ENCODE measurements at places on chromosomes 6 and 20.

- DNase-seq: no peak
These were observed 24.0 kb downstream of the ADA start for GRCh38 chr20:44627364-44628010.

DNA sequence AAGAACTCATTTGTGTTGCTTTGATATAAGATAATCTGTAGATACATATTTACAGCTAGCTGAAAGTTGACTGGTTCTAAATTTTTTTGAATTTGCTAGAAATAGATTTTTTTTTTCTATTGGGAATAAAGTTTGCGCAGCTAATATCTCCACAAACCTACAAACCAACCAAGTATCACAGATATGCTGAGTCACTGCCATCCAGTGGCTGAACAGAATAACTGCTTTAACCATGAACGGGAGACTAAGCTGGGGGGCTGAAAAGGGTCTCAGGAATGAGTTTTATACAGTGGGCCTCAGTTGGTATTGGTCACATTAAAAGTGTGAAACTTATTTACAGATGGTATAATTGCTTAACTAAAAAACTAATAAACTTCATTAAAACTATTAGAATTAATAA is 326.7 kb upstream of the CNR1 start:
- DNase-seq: no peak

DNA sequence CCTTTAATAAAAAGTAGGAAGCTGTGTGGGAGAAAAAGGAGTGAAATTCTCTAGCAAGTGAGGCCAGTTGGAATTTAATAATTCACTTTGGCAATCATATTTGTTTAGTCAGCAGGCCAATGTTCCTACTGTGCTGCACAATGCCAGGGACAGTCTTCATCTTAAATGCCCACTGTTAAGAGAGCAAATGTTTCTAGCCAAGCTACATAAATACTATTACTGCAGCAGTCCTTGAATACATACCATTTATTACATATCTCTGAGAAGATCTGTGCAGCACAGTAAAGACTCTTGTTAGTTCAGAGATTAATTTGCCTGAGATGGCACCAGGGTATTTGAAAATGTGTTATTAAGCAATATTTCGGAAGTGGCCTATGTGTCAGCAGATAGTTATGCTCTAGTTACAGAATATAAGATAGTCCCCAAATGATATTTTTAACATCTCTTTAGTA is 105.4 kb downstream of the OGFRL1 start:
- no peak for DNase-seq

DNA sequence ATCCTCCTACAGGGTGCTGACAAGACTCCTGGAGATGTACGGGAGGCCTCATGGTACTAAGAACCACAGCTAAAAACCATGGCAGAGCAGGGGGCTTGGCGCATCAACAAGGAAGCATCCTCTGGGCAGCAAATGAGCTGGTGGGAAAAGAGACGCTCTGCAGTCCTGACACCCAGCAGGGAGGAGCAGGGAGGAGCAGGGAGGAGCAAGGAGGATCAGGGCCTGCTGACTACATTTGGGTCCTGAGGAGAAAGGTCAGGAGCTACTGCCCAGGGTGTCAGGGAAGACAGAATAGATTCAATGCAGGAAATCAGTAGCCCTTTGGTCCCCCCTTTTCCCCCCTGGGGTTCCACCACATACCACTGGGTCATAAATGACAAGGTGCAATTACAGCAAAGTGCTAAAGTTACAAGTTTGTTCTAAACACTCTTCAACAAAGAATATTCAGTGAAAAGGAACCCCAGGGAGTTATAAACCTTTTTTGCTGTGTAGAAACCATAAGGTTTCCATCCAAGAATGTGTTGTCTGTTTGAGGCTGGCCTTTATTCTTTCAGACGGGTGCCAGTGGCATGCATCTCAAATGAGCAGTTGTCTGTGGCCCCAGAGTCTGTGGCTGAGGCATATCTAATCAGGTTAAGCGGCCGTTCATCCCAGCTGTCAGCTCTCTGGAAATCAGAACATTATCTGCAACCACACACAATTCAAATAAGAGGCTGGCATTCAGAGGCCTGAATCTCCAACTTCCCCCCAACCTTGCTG is 325.0 kb downstream of the CDC5L start:
- DNase-seq: no peak

DNA sequence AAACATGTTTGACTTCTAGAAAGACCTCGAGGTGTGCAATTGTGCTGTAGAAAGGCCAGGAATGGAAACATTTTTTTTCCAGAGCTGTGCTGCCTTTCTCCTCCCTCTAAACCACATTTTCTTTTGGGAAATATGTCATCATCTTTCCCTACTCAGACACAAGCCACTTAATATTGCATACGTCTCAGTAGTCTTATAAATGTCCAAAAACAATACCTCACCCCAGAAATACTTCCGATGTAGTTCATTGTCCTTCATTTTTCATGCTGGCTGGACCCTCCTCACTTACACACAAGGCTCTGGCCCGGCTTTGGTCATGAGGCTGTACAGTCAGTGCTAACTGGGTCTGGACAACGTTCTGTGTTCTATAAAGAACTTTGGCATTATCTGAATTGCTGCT is 126.4 kb downstream of the SCML4 start:
- DNase-seq: no peak

- DNase-seq: no peak
These were observed 85.1 kb upstream of the PTPN1 start for GRCh38 chr20:50425076-50425475.

- DNase-seq: no peak
These were observed 17.5 kb upstream of the CEP85L start for GRCh38 chr6:118668761-118669385.

DNA sequence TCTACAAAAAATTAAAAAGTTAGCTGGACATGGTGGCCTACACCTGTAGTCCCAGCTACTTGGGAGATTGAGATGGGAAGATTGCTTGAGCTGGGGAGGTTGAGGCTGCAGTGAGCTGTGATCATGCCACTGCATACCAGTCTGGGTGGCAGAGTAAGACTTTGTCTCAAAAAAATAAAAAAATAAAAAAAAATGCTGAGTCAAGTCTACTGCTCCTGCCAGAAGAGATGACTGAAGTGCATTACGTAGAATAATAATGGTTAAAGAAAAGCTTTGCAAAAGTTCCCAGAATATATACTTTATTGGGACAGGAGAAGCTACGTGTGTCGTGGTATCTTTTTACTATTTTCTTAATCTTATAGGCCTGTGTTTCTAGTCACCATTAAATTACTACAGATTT is 125.3 kb downstream of the SLC16A10 start:
- no peak for DNase-seq

- DNase-seq: no peak
These were observed 145.1 kb downstream of the RIMS1 start for GRCh38 chr6:72031471-72031870.

DNA sequence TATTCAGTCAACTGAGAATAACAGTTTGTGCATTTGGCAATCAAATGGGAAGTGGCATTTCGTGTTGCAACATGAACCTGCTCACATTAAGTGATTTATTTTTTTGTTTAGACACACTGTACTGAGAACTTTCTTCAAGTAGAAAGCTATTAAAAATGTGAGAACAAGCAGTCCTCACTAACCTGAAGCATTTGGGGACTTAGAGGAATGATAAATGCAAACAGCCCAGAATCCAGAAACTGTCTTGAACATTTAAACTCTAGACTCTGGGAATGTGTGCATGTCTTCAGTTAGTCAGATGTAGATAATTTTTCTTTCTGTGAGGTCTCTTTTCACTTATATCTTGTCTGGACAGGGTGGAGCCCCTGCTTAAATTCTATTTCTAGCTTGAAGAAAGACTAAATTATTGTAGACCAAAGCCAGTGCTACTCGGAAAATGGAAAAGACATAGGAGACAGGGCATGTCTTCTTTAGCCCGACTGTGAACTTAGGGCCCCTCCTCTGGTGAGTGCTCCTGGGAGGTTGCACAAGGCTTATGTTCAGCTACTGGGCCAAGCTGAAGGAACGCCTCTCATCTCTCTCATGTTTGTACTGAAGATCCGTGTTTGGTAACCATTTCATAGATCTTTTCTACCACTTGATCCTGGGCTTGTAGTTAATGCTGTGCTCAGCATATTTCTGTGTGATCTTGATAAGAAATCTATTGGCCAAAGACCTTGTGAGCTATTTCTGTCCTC is 70.1 kb downstream of the SLX4IP start:
- DNase-seq: no peak

DNA sequence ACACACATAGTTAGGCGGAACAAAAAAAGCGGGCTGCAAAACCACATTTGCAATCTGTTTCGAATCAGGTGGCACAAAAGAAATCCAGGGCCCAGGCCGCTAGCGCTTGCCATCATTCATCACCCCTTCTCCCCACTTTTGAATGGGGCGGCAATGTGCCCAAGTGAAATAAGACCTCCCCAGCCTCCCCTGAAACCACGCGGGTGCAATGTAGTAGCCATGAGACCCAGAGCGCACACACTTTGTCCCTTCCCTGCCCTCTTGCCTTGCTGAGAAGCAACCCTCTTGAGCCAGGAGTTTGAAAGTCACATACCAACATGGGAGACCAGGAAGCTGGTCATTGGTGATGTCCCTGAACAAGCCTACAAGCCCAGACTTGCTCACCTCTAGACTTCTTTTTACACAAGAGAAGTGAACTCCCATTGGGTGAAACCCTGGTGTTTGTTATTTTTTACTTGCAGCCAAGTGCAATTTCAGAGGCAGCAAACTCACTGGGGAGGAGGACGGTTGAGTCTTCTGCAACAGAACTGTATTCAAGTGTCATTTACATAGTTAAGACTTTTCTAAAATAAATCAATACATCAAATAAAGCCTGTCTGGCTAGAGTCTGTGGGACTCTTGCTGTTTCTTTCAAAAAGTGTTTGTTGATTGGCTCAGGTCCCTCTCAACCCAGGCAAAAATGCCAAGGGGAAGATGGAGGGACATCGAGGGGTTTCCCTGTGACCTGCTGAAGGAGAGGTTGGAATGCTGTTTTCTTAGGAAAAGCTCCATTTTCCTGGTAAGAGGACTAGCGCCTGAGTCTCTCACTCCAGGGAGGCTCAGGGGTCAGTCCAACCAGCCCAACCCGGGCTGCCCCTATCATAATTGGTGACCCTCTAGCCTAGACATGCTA is 138.1 kb upstream of the PTPN1 start:
- no peak for DNase-seq

GRCh38 chr6:32167761-32168262 is 3.4 kb downstream of the EGFL8 start:
- DNase-seq: no peak

- no peak for DNase-seq
These were observed 20.1 kb upstream of the MTCL3 start for GRCh38 chr6:127539272-127539671.

DNA sequence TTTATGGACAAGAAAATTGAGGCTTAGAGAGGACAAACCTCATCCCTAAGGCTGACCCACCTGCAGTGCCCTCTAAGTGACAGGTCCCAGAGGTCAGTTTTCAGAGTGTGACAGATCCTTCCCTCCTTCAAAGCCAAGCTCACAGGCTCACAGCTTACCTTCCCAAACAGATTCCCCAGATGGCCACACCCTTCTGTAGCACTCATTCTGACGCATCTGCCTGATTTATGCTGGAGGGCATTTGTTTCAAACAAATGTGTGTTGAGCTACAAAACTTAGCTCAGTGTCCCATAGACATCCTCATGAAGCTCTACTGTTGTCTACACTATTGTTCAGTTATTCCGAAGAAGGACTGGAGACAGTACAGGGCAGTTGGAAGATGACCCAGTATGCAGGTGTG is 60.6 kb upstream of the RIN2 start:
- no peak for DNase-seq

DNA sequence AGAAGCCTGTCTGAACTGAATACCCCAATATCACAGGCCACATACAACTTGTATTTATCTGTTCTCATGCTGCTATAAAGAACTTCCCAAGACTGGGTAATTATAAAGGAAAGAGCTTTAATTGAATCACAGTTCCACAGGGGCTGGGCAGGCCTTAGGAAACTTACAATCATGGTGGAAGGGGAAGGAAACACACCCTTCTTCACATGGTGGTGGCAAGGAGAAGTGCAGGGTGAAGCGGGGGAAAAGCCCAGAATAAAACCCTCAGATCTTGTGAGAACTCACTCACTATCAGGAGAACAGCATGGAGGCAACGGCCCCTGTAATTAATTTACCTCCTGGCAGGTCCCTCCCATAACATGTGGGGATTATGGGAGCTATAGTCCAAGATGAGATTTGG is 50.3 kb upstream of the FNDC1 start:
- DNase-seq: no peak
